ENCODE measurements at places on chromosomes 2 and 18.

- no peak for DNase-seq
Measured at GRCh38 chr2:128732976-128733431, 414.3 kb upstream of the HS6ST1 start.

GRCh38 chr2:232439758-232440135 is 16.2 kb upstream of the ALPI start:
- DNase-seq, result no peak

DNA sequence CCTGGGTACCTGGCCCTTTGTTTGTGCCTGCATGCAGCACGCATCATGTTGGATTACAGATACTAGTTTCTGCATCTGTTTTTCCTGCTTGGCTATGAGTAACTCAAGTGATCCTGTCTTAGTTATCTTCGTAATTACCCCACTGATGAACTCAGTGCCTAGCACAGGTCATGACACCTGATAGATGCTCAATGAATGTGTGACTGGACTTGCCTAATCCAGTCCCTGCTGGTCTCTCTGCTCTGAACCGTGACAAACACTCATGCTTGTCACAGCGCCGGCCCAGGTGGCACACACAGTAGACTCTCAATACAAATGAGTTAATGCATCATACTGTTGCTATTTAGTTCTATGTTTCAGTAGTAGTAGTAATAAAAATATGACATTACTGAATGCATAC is 31.2 kb upstream of the NTSR2 start:
- DNase-seq, result peak; percentile 27

- DNase-seq, result no peak
Measured at GRCh38 chr2:147600646-147601045, 244.2 kb upstream of the ACVR2A start.

GRCh38 chr2:44951714-44952113 is 10.2 kb downstream of the SIX3 start:
- DNase-seq, result peak; percentile 84

DNA sequence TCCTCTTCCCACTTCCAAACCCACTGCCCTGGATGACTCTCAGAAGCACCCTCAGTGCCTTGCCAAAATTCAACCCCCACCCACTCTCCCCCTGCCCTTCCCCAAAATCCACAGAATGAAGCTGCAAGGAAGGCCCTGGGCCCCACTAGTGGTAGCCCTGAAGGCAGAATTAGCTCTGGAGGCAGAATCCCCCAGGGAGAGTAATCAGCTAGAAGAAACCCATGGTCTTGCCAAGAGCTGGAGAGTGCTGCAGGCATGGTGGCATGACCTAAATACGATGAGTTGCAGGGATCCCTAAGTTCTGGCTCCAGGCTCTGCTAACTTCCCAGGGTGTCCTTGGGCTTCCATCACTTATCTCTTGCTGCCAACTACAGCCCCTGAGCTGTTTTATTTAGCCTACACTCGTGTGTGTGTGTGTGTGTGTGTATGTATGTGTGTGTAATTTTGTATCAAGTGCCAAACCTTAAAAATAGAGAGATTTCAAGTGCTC is 7.9 kb downstream of the GAD1 start:
- peak; percentile 25 for DNase-seq

DNA sequence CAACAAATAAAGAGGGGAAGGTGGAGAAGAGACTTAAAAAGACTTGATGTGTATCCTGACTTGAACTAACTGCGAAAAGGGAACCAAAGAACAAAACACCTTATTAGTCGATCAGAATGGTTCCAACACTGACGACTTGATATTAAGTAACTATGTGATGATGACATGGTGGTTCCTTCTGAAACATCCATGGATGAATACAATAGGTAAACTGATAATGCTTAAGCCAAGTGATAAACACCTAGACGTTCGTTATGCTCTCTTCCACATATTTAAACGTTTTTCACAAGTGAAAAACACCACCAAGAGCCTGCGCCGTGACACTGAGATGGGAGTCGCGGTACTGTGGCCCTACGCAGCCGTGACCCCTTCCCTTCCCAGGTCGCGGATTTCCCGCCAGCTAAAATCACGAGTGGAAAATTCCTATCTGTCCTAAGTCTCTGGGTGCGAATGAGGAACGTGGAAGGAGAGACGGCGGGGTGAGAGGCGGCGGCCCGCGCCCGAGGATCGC is 797 bp downstream of the TTC32 start:
- no peak for DNase-seq

DNA sequence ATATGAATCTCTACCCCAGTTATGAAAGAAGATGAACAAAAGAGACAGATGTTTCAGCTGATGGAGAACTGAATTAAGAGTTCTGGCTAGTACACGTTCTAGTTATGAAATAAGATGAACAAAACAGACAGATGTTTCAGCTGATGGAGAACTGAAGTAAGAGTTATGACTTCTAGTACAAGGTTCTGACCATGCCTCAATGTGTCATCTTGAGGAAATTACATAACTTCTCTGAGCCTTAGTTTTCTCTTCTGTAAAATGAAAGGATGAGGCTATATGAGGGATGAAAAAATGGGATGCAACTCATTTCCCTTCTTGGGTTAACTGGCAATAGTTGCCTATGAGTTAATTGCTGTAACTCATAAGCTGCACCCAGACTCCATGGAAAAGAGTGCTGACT is 92.9 kb upstream of the WDR75 start:
- no peak for DNase-seq

GRCh38 chr18:23115683-23116096 is 19.6 kb upstream of the CABLES1 start:
- DNase-seq, result no peak

- DNase-seq, result no peak
Measured at GRCh38 chr18:77248873-77249568, 627 bp upstream of the GALR1 start.

DNA sequence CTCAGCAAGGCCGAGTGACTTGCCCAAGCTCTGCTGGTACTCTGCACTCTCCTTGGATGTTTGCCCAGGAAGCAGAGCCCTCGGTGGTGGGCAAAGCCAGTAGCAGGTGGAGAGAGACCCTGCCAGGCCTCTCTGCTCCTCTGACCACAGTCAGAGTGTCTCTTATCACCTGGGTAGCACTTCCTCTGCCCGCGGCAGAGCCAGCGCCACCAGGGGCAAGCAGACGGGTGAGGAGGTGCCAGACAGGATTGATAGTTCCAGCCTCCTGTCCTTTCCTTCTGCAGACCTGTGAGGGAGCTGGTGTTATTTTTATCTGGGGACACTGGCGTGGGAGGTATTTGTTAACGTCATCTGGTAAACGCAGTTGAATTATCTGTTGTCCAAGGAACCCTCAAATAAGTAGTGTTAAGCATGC is 152.9 kb downstream of the SMAD7 start:
- DNase-seq, result no peak

DNA sequence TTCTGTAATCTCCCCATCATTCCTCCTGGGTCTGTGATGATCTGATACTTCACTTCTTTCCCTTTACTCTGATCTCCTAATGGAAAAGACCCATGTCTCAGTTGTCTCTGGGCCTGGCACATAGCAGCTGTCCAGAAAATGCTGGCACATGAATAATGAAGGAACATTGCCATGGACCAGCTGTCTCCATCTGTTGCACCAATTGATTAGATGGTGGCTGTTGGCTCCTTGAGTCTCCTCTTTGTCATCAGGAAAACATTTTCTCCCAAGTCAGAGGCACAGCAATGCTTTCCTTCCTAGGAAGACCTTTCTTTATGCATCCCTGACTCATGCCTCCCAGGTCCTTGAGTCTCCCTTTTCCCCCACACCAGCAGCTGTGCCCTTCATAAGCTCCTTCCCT is 286.2 kb upstream of the CXCR4 start:
- DNase-seq, result peak; percentile 56

DNA sequence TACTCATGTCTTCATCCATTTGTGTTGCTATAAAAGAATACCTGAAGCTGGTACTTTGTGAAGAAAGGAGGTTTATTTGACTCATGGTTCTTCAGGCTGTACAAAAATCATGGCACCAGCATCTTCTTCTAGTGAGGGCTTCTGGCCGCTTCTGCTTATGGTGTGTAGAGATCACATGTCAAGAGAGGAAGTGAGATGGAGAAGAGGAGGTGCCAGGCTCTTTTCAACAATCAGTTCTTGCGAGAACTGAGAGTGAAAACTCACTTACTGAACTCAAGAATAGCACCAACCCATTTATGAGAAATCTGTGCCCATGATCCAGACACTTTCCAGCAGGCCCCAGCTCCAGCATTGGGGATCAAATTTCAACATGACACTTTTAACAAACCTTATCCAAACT is 30.0 kb upstream of the BARD1 start:
- no peak for DNase-seq

DNA sequence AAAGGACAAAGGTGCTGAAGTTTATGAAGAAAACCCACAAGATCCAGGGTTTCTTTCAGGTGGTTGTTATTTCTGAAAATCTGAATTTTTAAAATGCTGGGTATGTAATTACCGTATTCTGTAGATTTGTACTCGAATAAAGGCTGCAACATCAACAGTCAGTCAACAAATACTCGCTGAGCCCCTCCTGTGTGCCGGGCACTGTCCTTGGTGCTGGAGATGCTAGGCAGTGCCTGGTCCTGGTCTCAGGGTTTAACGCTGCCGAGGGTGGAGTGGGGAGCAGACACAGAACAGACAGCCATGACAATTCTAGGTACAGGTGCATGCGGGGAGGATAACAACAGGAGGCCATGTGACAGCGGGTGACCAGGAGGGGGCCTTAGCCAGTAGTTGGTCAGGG is 27.2 kb upstream of the PDIA6 start:
- peak; percentile 56 for DNase-seq

- DNase-seq, result no peak
Measured at GRCh38 chr18:79302120-79302519, 93.6 kb upstream of the NFATC1 start.

DNA sequence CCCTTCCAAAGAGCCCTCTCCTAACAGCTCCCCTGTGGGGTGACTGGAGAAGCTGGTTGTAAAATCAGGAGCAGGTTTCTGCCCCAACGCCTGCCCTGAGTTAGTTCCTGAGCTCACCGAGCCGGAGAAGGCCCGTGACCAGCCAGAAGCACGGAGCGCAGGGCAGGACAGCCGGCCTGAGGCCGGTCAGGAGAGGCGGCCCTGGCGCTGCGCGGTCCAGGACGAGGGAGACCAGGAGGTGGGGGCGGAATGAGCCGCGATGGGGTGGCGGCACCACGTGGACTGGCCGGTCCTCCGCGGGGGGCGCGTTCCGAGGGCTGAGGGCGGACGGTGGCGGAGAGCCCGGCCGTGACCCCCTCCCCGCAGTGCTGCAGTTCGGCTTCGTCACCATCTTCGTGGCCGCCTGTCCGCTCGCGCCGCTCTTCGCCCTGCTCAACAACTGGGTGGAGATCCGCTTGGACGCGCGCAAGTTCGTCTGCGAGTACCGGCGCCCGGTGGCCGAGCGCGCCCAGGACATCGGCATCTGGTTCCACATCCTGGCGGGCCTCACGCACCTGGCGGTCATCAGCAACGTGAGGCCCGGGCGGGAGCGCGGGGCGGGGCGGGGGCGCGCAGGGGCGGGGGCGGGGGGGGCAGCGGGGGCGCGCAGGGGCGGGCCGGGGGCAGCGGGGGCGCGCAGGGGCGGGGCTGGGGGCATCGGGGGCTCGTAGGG is 29.0 kb downstream of the ANO7 start:
- peak; percentile 85 for DNase-seq

- peak; percentile 69 for DNase-seq
Measured at GRCh38 chr18:7221424-7222155, 9.3 kb upstream of the LRRC30 start.

- no peak for DNase-seq
Measured at GRCh38 chr18:26056291-26056690, 34.1 kb downstream of the SS18 start.

DNA sequence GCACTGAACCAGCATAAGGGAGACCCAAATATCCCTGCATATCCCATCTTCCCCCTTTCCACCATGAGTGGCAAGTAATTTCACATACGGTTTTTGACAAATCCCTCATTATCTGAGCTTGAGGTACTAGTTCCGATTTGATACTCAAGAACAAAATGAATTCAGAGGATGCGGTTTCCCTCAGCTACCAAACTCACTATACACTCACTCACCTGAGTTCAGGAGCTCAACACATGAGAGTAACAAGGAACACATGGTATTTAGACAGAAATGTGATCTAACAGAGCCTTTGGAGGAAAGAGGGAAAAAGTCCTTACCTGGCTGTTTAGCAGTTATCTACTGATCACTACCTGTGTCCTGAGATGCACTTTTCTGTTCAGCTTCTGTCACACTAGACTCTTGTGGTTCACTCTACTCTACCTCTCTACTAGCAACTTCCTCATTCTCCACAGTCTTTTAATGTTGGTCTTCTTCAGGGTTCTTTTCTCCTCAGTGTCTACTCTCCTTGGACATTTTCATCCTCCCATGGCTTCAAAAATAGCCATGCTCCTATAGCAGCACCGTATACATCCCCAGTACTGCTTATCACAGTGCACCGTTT is 25.1 kb downstream of the ASXL2 start:
- no peak for DNase-seq

DNA sequence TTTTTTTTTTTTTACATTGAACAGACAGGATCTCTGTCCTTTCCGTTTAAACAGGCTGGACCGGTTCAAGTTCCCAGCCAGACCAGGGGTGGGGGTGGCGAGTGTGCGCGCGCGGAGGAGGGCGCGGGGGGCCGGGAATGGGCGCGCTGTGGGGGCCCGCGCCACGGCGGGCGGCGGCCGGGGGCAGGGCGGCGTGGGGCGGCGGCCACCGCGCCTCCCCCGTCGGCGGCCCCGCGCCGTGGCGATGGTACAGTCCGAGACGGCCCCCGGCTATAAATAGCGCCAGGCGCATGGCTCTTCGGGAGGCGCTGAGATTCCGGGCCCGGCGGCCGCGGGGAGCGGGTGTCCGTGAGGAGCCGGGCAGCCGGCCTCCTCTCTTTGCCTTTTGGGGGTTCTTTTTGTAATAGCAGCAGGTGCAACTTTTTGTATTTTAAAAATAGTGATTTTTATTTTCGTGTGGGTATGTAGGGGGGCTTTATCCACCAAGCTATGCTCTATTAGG is 430 bp upstream of the CELF4 start:
- peak; percentile 89 for DNase-seq
